Effector memory CD8-positive, alpha-beta T cell (primary cell): ENCODE measurements at places on chromosomes 6 and 20.

GRCh38 chr6:74431873-74432580, 736.0 kb downstream of the CD109 start:
- DNase-seq = no peak

DNA sequence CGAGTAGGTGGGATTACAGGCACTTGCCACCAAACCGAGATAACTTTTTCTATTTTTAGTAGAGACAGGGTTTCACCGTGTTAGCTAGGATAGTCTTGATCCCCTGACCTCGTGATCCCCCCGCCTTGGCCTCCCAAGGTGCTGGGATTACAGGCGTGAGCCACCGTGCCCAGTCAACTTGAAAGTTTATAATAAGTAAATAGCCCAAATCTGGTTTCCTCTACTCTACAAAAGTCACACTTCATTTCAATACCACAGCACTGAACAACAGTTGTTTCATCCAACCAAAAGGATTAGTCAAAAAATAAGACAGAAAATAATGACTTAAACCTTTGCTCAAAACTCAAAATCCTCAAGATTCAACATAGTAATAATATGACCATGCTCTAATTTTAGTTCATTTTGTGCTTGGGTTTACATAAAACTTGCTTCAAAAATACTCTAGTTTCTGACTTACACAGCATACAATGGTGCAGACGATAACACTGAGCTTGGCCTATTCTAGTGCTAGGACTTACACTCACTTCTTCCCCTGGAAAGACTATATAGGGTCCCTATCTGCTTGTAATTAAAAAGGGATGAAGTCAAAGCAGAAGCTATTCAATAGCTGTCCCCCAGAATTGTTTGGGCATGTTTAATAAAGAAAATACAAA, 56.7 kb downstream of the NT5E start:
- no peak for DNase-seq

DNA sequence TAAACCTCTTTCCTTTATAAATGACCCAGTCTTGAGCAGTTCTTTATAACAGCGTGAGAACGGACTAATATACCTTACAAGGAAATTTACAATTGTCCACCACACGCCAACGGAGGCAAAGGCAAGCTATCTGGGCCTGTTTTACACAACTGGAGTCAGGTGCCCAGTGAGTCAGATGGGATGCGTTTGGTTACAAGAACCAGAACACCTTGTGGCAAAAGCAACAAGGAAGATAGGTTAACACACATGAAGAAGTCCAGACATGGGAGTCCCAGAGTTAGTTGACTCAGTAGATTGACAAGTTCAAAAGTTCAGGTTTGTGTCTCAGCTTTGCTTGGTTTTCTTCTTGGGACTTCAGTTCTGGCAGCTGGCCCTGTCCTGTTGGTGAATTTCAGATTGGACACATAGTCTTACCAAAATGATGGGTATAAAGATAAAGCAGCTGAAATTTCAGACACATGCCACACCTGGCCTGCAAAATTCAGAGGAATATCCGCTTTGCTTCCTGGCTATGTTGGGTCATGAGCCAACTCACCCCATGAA, 97.9 kb downstream of the PXDC1 start:
- DNase-seq = no peak

GRCh38 chr6:43970068-43970912, 157.0 kb downstream of the MRPL14 start:
- DNase-seq = no peak

DNA sequence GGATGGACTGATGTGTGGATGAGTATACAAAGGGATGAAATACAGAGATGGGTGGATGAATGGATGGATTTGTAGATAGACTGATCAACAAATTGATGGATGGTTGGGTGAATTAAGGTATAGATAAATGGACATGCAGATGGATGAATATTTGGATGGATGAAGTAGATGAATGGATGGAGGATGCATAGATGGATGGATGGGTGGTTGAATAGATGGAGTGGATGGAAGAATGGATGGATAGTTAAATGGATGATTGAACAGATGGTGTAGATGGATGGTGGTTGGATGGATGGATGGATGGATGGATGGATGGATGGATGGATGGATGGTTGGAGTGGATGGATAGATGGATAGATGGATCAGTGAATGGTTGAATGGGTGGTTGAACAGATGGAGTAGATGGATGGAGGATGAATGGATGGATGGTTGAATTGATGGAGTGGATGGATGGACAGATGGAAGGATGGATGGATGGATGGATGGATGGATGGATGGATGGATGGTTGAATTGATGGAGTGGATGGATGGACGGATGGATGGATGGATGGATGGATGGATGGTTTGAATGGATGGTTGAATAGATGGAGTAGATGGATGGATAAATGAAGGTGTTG, 15.0 kb downstream of the SLC2A10 start:
- DNase-seq = no peak
